Activated CD4-positive, alpha-beta T cell treated with anti-CD3 and anti-CD28 coated beads for 4 hours (primary cell): ENCODE measurements at places on chromosomes 6 and 20.

DNA sequence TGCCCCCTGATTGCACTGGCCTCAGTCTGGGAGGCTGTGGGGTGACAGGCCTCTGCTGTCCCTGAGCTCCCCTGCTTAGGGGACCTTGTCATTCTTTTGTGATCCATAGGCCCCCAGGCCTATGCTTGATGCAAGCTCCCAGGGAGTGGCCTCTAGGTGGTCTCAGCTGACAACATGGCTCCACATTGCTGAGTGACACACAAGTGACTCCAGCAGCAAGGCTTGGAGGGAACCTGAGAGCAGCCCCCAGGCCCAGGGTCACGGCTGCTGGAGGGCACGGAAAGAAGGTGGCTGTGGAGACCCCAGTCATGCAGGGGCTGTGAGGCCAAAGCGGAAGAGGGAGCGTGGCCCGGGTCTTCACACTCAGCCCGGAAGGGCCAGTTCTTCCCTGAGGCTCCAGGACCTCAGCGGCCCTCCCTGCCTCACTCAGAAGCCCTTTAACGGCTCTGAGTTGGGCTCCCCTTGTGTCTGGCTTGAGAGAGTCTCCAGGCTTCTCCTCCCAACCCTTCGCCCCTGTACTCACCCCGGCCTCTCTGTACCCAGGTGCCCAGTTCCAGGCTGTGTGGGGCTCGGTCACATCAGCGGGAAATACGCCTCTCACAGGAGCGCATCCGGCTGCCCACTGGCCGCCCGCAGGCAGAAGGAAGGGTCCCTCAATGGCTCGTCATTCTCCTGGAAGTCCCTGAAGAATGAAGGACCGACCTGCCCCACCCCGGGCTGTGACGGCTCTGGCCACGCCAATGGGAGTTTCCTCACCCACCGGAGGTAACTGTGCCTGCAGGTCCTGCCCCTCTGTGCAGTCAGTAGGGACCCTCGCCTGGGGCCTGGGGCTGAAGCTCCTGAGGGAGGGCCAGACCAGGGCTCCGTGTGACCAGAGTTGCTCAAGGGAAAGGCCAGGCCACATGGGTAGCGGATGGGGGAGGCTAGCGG, 23.7 kb upstream of the PCMTD2 start:
- no peak for DNase-seq

- DNase-seq: no peak
Observed at GRCh38 chr6:41599852-41600445, 38.3 kb upstream of the MDFI start.

DNA sequence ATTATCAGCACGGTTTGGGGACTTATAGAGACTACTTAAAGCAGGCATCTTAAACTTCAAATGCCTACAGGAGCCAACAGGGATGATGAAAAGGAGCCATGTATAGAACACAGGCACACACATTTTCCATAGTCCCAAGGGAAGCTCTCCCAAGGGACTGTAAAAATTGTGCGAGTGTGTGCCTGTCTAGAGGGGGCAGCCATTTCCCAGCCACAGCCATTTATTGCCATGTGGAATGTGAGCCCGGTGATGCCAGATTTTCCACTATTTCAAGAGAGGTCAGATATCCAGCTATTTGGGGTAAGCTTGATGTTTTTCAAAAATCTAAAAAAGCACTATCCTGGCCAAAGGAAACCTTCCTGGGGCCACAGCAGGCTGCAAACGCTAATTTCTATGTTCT, 24.1 kb upstream of the RALY start:
- no peak for DNase-seq

GRCh38 chr6:163281634-163282033, 132.9 kb upstream of the QKI start:
- no peak for DNase-seq

- no peak for DNase-seq
Observed at GRCh38 chr20:62567246-62568044, 74.9 kb upstream of the SLCO4A1 start.

DNA sequence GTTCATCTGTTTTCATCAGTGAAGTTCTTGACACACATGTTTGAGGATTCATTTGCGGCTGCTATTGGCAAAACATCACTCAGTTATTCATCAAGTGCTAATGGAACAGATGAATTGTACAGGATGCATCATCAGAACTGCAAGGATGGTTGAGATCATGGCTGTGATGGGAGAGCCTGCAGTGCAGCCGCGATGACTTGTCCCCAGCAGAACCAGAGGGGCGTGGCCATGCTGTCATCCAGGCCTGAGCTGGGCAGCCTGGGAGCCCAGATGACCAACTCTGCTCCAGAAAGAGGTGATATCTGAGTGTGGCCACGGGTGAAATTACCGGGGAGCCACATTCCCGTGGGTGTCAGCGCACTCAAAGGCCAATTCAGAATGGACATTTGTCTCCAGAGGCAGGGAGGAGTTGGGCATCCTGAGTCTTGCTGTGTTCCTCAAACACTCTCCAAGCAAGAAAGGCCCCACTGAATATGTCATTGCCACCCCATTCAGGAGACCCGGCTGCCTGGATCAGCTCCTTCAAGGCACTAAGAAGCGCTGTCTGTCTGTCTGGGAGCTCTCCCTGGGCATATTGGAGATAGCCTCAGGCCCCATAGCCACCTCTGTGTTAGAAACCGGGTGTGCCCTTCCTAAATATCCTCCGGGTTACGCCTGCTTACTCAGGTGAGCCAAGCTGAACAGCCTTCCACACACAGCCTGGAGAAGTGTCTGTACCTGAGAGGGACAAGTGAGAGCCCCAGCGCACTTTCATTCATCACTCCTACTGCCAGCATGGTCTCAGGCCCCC, 66.7 kb downstream of the SYNDIG1 start:
- DNase-seq: no peak

GRCh38 chr6:44606504-44606903, 219.0 kb downstream of the CDC5L start:
- DNase-seq: no peak

DNA sequence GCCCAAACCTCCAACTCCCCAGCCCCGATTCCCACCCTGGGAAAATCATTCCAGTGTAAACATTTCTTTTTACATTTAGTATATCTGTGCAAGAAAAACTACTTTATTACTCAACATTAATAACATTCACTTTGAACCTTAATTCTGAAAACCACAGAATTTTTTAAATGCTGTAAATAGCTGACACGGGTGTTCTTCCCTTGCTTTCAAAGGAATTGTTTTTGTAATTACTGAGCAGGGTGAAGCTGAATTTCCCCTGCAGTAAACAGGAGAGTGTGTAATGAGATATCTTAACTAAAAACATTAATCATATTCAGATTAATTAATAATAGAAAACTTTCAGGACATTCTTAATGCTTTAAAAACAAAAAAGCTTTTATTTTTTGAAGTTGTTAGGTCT, 99.3 kb upstream of the CITED2 start:
- no peak for DNase-seq

DNA sequence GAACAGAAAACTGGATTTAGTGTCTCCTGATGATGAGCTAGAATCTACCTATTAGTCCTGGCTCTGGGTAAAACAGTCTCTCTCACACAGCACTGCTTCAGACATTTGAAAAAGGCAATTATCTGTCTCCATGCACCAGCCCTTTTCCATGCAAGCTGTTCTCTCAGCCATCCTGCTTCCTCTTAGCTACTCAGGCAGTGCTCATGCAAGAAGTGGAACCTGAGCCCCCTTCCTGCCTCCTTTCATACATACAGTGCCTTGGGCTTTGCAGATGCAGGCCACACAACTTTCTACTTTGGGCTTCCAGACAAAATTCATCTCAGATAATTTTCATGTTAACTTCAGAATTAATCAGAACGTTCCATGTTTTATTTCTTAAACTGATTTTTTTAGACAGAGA, 151.3 kb downstream of the RALGAPA2 start:
- no peak for DNase-seq

DNA sequence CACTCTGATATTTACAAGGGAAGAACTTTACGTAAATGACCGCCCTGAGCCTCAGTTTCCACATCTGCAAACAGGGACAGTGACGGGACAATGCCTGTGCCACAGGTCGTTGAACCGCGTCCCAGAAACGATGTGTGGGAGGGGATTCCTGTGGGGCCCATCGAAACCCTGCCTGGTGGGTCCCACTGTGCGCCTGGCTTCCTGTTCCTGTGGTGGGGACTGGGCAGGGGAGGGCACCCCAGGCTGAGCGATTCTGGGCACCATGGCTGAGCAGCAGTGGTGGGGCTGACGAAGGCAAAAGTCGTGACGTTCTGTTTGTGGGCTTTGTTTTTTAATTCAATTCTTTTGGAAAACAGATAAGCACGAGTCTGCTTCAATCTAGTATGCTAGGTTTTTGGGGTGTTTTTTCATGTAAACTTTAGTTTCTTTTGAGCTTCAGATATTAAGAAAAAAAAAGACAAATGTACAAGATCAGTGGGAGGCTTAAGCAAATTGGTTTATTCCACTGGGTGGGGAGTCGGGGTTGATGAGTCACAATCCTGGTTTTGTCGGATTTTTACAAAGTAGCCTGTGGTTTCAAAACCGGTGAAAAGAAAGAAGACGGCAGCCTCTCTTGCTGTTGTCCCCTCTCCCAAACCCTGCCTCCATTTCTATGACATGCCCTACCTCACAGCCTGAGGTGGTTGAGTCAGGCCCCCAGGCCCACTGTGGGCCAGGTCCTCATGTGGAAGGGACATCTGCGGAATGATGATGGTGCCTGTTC, 40.4 kb downstream of the GNAS-AS1 start:
- DNase-seq: no peak

DNA sequence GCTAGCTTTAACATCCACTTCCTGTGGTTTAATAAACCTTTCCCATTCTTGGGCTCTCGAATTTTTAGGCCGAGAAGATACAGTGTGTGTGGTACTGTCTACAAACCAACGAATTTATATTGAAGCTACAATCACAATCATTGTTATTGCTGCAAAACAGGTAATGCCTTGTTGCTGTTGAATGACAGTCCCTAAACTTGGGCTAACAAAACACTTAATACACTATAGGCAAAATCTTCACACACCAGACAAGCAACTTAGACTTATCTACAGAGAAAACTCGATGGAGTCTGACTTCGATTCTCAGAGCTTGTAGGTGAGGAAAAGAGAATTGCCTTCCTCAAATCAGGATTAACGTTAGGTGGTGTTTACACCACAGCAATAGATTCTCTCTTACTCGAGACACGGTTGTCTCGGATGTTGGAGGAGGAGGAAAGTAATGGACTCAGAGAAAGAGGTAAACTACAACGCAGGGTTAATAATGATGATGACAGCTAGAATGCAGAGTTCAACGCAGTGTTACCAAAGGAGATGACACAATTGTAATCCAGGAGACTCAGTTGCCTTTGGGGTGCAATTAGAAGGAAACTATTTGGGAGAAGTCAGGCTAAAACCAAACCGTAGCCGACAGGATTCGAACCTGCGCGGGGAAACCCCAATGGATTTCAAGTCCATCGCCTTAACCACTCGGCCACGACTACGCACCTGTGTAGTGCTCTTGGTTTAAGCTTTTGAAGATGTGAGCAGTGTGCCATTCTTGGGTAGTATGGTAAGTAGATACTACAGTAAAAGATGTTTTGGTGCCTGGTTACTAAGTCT, 32.5 kb upstream of the ZNF184 start:
- peak; percentile 27 for DNase-seq

GRCh38 chr6:33720998-33721397, 9.5 kb upstream of the UQCC2 start:
- DNase-seq: no peak

DNA sequence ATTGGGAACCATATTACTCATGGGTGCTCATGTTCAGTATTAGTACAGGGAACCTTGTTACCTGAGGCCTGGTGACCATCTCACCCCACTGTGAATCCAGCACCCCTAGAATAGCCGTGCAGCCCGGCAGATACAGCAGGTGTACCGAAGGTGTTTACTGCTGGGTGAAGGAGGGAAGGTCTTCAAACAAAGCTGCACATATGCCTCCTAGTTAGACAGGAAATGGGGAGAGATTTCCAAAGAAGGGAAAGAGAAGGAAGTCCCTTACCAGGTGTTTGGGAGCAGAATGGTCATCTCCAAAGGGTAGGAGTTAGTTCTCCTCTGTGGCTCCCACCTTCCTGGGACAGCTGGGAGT, 2.4 kb upstream of the CST1 start:
- DNase-seq: no peak

- no peak for DNase-seq
Observed at GRCh38 chr6:169256061-169256460, 2.4 kb upstream of the THBS2 start.

DNA sequence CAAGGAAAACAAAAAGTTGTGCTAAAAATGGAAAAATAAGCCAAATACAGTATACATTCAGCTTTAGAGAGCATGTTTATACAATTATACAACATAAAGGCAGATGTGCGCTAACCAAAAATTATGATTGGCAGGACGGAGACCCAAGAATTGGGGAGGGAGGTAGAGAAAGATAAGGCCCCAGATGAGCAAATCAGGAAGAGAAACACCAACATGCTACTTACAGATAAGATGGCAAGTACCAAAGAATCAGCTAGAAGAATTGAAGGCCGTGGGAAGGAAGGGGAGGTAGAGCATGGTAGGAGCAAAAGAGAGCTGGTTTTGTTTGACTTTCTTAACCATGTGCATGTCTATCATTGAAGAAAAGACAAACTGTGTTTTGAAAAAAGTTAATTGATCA, 45.4 kb downstream of the PRND start:
- DNase-seq: no peak

- DNase-seq: no peak
Observed at GRCh38 chr6:14951704-14952103, 294.2 kb upstream of the JARID2 start.

DNA sequence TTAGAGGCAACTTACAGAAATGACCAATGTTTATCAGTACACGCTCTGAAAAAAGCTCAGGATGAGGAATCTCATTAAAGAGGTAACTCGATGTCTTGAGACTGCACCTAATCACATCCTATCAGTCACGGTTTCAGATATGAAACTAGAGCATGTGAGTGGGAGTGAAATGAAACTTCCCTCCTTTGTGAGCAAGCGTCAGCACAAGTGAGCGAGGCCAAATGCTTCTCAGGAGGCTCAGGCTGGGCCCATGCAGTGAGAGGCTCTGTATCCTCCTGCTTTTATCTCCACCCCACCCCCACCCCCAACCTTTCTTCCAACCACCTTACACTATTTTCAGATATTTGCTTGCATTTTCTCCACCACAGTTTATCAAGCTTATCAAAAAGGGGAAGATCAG, 140.8 kb upstream of the RIMS1 start:
- no peak for DNase-seq

GRCh38 chr6:36071714-36072113, 44.1 kb downstream of the MAPK14 start:
- no peak for DNase-seq

GRCh38 chr6:75775219-75775618, 26.2 kb downstream of the MYO6 start:
- DNase-seq: no peak

DNA sequence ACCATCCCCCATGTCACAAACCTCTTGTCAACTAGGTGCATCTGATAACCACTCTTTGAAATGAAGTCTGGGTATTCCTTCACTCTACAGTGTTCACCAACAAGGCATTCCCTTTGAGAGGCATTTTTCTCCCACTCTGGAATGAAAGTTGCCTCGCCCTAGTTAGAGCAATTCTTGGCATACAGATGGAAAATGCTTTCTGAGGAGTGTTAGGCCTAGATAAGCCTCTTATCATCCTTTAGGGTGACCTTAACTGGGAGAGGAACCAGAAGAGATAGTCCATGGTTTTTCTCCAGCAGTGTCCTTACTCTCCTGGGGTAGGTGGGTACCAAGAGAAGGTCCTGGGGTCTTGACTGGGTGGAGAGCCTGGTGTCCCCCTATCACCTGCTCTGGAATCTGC, 14.8 kb downstream of the CLIC5 start:
- DNase-seq: no peak
